ENCODE measurements at places on chromosomes 6 and 20.

- no peak for DNase-seq
These were observed 22.2 kb downstream of the HLA-A start for GRCh38 chr6:29964518-29964886.

GRCh38 chr6:109507490-109508072 lies 24.6 kb upstream of the ZBTB24 start:
- no peak for DNase-seq

DNA sequence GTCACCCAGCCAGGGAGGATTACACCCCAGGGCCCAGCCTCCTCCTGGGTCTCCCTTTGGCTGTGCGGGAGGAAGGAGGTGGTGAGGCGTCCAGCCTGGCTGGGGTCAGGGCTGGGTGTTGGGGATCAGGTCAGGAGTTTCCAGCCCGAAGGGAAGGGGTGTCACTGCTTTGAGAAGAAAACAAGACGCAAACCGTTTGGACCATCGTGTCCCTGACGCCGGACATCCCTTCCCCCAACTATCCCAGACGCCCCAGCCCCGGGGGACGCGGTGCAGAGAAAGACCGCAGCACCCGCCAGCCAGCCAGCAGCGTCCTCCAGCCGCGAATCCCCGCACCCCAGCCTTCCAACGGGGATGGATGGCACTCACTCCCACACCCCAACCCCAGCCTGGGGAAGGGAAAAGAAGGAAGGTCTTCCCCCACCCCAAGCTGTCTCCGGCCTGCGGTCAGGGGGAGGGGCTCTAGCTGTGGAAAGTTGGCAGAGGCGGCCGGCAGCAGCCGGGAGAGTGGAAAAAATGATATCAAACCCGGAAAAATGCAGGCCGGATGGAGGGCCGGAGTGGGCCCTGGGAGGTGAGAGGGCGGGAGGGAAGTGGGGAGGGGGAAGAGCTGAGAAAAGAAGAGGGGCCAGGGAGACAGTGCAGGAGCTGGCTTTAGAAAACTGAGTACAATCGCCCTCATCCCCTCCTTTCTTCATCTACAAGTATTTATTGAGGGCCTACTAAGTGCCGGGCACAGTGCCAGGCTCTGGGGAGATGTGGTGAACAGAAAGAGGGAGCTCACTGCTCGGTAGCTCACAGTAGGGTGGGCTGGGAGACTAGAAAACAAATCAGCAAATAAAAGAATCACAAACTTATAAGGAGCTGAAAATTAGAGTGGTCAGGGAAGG lies 10.6 kb downstream of the REM1 start:
- DNase-seq, result no peak

- DNase-seq, result no peak
These were observed 13.3 kb downstream of the NKX2-2 start for GRCh38 chr20:21500599-21500998.

DNA sequence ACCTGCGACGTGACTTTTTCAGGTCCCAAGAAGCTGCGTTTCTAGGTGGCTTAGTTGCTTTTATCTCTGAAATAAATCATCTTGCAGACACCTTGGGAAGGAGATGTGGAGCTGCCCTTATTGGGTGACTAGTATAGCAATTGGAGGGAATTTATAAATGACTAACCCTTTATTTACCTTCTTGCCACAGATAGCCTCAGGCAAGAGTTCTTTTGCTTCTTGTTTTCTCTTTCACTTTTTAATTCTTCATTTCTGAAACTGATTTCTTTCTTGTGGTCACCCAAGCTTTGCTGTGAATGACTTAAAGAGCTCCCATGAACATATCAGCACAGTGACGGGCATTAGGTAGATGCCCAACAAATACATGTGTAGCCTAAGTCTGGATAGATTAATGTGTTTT lies 3.0 kb downstream of the ADGRF4 start:
- no peak for DNase-seq

DNA sequence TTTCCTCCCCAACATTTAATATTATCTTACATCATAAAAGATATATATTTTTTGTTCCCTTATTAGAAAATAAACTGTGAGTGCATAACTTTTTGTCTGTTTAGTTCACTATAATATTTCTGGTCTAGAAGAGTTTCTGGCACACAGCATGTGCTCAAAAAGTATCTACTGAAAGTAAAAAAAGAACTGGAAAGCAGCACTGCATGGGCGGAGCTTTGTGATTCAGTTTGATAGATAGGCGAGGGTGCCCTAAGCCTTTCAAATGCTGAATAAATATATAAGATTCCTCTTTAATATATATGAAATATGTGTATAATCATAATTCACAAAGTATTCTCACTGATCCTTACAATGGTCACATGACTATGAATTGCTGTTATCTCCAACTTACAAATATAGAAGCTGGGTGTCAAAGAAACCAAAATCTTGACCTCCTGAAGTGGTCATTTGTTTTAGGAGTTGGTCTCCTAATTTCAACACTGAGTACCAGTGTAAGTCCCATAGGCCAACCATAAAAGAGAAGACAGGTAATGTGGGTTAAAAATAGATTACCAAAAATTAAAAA lies 50.8 kb downstream of the OR2B2 start:
- no peak for DNase-seq

- no peak for DNase-seq
These were observed 131.8 kb downstream of the VEGFA start for GRCh38 chr6:43901733-43902230.

GRCh38 chr6:134034478-134034877 lies 17.9 kb downstream of the SLC2A12 start:
- no peak for DNase-seq
